ENCODE measurements at places on chromosomes 16 and 17.

DNA sequence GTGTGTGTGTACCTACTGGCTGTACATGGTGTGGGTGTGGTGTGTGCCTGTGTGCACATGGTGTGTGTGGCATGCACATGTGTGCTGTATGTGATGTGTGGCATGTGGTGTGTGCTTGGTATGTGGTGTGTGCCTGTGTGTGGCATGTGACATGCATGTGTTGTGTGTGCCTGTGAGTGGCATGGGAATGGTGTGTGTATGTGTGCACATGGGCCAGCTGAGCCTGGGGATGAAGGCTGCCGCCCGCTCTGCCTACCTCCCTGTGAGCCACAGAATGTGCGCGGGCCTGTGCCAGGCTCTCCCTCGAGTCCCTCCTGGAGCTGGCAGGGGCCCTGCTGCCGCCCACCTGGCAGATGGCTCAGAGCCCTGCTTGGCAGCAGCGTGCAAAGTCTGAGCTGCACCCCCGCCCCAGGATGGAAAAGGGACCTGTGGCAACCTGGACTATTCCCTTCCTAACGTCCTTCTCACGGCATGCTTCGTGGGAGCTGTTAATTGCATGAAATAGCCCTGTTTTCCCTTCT, 9.3 kb downstream of the PRSS27 start:
- no peak for DNase-seq

DNA sequence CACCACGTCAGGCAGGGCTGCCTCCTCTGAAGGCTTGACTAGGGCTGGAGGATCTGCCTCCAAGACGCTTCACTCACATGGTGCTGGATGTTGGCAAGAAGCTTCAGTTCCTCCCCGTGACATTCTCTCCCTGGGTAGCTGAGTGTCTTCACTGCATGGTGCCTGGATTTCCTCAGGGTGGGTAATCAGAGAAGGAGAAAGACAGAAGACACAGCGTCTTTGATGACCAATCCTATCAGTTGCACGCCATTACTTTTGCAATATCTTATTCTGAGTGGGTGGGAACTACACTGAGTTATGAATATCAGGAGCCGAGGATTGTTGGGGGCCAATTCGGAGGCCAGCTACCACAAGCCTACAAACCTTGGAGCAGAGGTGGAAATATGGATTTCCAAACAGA, 139.7 kb downstream of the SHISA6 start:
- no peak for DNase-seq

DNA sequence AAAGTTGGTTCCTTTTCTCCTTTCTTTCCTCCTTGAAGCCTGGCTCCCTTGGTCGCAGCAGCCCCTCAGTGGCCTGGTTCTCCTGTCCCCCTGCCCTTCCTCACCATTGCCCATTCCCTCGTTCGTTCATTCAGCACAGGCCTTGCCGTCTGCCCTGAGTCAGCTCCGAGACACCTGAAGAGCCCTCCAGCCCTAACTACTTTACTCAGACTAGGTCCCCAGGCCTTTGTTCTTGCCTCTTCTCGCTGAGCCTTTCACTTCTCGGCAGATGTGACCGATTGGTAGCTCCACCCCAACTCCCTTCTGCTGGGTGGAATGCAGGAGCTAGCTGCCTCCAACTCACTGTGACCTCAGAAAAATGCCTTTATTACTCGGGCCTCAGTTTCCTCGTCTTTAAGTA, 7.0 kb upstream of the ADAM11 start:
- DNase-seq: no peak

- peak; percentile 26 for DNase-seq
Measured at GRCh38 chr16:84423416-84423837, 55.1 kb downstream of the ATP2C2 start.

- DNase-seq: no peak
Measured at GRCh38 chr16:30141750-30142149, 18.7 kb upstream of the MAPK3 start.

- peak; percentile 73 for DNase-seq
Measured at GRCh38 chr16:88857728-88858339, 907 bp downstream of the TRAPPC2L start.
